ENCODE measurements at places on chromosomes 2 and 18.

- no peak for DNase-seq
- no peak overlapping the region for H3K4me3 ChIP-seq
- no peaks in the 10 kb centered on the region for H3K4me1 ChIP-seq
- no peaks in the 10 kb centered on the region for H3K27me3 ChIP-seq
- no peaks in the 10 kb centered on the region for H3K36me3 ChIP-seq
Measured at GRCh38 chr18:28459587-28459986, 282.7 kb upstream of the CDH2 start.

GRCh38 chr2:231530099-231531011 lies at the start of gene NMUR1:
Gene NMUR1 (minus strand): TSS chr2:231530445. CDS start chr2:231530361, 84 bp downstream.
- no peak for DNase-seq
- peaks cover 5% of the 10 kb centered on the region for H3K4me1 ChIP-seq
- no peaks in the 10 kb centered on the region for H3K27me3 ChIP-seq
- no peaks in the 10 kb centered on the region for H3K36me3 ChIP-seq

GRCh38 chr18:13570216-13570615 lies 156.1 kb downstream of the FAM210A start:
- peaks cover 50% of the 10 kb centered on the region for H3K4me1 ChIP-seq
- H3K27ac ChIP-seq, result no peak overlapping the region
- H3K27me3 ChIP-seq, result no peaks in the 10 kb centered on the region

- peak overlapping the region; percentile 37 for H3K4me3 ChIP-seq
- peak overlapping the region; percentile 71 for H3K27ac ChIP-seq
- DNase-seq, result no peak
- no peaks in the 10 kb centered on the region for H3K36me3 ChIP-seq
Measured at GRCh38 chr18:25164848-25165811, 186.8 kb downstream of the ZNF521 start.

GRCh38 chr2:120770641-120771040 lies 35.0 kb downstream of the GLI2 start:
- H3K27me3 ChIP-seq, result no peaks in the 10 kb centered on the region
- H3K36me3 ChIP-seq, result no peaks in the 10 kb centered on the region
- no peak overlapping the region for H3K4me3 ChIP-seq
- no peak for DNase-seq

GRCh38 chr18:9189491-9189890 lies 52.9 kb downstream of the ANKRD12 start:
- H3K4me1 ChIP-seq, result peaks cover 11% of the 10 kb centered on the region
- no peaks in the 10 kb centered on the region for H3K36me3 ChIP-seq
- no peak overlapping the region for H3K4me3 ChIP-seq
- no peak for DNase-seq
- no peaks in the 10 kb centered on the region for H3K27me3 ChIP-seq

GRCh38 chr2:107419191-107419590 lies 407.5 kb upstream of the RGPD4 start:
- no peaks in the 10 kb centered on the region for H3K36me3 ChIP-seq
- no peak for DNase-seq
- no peak overlapping the region for H3K27ac ChIP-seq
- no peaks in the 10 kb centered on the region for H3K27me3 ChIP-seq

DNA sequence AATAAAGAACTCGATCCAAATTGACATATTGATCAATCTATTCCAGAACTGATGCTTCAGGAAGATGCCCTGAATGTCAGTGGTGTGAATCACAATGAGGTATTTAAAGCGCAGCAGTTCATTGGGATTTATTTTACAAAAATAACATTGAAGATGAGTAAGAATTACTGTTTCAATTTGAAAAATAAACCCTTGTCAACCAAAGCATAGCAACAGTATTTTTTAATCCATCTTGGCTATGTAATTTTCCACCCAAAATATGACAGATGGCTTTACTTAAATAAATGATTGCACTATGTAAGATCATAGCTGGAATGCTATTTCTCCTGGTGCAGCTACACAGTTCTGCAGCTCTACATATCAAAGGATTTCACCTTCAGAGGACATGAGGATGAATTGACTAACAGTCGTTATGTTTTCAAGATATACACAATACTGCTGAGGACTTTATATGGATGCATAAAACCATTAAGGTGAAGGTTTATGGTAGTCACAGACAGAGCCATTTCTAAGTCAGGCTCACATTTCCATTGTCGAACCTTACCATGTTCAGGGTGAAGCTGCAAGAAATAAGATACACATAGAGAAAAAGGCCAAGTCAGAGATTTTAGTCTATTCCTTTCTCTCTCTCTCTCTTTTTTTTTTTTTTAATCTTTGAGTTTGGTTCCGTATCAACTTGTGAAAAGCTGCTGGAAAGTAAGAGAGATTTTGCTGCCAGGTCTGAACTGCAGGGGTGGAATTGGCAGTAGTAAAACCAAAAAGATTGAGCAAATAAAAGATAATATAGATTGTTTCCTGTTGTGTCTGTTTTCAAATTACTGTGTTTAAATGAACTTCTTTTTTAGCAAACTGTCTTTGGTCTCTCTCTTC lies 398.0 kb upstream of the CDH20 start:
- no peak overlapping the region for H3K27ac ChIP-seq
- H3K4me3 ChIP-seq, result no peak overlapping the region
- no peak for DNase-seq

DNA sequence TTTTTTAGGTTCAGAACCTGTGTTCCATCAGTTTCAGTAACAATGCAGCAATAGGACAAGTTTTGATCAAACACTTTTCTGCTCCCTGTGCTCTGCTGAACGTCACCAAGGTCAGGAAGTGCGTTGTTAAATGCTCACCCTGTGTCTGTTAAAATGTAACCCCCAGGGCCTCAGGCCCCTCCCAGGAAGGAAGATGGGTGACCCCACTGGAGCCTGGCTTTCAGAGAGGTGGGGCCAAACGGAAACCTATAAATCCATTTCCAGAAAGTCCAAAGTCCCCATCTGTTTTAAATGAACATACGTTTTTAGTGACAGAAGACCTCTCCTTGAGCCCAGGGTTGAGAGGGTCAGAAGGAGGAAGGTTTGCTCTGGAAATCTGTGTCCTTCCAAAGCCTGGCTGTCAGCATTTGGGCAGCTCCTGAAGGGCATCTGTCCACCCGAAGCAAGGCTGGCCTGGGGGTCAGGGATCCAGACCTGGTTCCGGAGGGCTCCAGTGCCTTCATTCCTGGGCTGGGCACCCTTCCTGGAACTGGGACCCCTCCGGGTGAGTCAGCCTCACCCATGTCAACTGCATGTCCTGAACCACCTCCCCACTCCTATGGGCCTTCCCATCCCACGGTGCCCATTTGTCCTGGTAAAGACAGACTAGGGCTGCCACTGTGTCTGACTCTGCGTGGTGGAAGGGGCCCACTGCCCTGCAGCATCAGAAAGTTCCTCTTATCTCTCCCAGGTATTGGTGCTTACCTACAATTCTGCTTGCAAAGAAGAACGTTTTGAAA lies 117.4 kb upstream of the COPS8 start:
- no peak overlapping the region for H3K27ac ChIP-seq
- no peaks in the 10 kb centered on the region for H3K36me3 ChIP-seq
- no peak overlapping the region for H3K4me3 ChIP-seq
- H3K27me3 ChIP-seq, result no peaks in the 10 kb centered on the region

GRCh38 chr2:37156071-37156856 lies 516 bp downstream of the EIF2AK2 start:
- DNase-seq, result no peak
- peaks cover 12% of the 10 kb centered on the region for H3K4me1 ChIP-seq
- H3K36me3 ChIP-seq, result no peaks in the 10 kb centered on the region
- H3K27me3 ChIP-seq, result no peaks in the 10 kb centered on the region

- H3K27me3 ChIP-seq, result no peaks in the 10 kb centered on the region
- no peaks in the 10 kb centered on the region for H3K36me3 ChIP-seq
- peaks cover 21% of the 10 kb centered on the region for H3K4me1 ChIP-seq
- DNase-seq, result peak; percentile 66
Measured at GRCh38 chr2:39494784-39495251, 57.7 kb upstream of the MAP4K3 start.

DNA sequence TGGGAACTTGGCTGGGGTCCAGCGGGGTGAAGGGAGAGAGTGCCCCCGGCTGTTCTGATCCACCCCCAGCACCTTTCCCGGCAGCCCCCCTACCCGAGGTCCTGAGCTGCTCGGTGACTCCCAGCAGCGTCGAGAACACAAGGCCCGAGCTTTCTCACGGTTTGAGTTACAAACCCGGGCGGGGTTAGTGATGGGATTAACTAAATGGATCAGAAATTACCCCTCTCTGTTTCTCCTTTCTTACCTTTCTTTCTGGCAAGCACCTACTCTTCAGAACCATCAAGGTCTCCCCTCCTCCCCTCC lies 139.4 kb upstream of the GPC1 start:
- no peak overlapping the region for H3K27ac ChIP-seq
- H3K4me1 ChIP-seq, result no peaks in the 10 kb centered on the region
- DNase-seq, result no peak
- H3K36me3 ChIP-seq, result no peaks in the 10 kb centered on the region
- H3K4me3 ChIP-seq, result no peak overlapping the region

DNA sequence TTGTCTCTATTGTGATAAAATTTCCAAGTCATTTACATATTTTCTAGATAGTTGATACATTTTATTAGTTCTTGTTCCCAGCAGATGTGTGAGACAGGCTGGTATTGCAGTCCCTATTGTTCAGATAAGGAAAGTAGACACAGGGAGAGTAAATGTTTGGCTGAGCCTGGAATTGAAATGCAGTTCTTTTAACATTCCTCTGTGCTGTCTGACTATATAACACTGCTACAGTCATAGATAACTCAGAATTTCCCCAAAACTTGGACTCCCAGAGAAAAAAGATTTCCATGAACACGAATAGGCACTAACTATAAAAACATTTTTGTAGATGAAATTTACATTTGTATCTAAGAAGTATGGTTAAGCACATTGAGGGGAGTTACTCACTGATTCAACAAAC lies 71.4 kb downstream of the PLCL1 start:
- H3K4me1 ChIP-seq, result no peaks in the 10 kb centered on the region
- no peak overlapping the region for H3K4me3 ChIP-seq

DNA sequence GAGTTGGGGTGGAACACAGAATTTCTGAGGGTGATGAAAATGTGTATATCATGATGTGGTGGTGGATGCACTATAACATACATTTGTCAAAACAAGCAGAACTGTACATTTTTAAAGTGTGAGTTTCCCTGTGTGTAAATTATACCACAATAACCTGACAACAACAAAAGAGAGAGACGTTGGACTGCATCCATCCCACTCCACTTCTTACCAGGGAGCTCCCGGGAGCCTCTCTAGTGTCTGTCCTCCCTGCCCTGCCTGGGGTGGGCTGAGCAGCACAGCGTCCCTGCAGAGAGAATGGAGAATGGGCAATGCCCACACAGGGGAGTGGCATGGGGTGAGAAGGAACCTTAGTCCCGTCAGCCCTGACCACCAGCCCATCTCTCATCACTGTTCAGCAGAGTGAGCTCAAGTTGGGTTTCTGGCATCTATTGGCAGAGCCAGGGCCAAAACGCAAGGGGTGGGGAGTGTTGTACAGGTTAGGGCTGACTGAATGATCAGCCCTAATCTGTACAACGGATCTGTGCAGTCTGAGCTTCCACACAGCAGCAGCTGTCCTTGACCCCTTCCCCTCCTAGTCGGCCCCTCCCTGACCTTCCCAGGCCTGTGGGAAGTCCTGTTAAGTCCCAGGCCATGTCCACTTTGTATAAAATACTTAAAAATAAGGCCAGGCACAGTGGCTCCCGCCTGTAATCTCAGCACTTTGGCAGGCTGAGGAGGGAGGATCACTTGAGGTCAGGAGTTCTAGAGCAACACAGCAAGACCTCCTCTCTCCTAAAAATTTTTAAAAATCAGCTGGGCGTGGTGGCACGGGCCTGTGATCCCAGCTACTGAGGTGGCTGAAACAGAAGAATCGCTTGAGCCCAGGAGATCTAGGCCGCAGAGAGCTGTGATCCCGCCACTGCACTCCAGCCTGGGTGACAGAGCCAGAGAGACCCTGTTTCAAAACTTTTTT lies 3.3 kb upstream of the PROC start:
- H3K27ac ChIP-seq, result no peak overlapping the region
- H3K4me3 ChIP-seq, result no peak overlapping the region
- no peaks in the 10 kb centered on the region for H3K36me3 ChIP-seq
- H3K4me1 ChIP-seq, result peaks cover 22% of the 10 kb centered on the region
- peaks cover 5% of the 10 kb centered on the region for H3K27me3 ChIP-seq
- no peak for DNase-seq

DNA sequence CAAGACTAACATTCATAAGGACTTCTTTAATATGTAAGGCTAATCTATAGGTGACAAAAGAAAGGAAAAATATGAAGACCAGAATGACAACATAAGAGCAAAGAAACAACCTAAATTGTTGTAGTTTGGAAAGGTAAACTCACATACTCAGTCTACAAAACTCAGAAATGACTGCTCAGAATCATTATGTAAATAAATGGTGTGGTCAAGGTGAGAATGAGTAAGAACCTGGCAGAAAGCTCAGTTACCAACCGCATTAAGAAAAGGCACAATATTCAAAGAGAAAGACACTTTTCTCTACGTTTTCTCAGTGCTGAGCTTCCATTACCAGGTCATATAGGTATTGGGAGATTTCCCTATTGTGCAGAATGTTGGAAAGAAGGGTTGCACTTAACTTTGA lies 15.8 kb downstream of the ATF2 start:
- H3K4me1 ChIP-seq, result peaks cover 18% of the 10 kb centered on the region
- no peak overlapping the region for H3K4me3 ChIP-seq
- no peak for DNase-seq

DNA sequence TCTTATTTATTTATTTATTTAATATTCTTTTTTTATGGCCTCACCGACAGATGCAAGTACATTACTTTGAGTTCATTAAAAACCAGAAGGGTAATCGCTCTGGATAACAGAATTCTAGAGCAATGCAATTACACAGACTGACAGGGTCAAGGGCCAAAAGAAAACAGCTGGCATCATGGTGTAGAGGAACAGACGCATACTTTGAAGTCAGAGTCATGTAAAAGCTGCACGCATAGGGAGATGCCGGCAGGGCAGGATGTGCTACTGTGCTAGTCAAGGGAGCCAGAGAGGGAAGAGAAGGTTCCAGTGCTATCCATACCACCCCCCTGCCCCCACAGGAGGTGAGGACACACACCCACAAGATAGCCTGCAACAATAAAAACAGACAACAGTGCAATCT lies 115.2 kb upstream of the TFCP2L1 start:
- peaks cover 39% of the 10 kb centered on the region for H3K36me3 ChIP-seq
- no peaks in the 10 kb centered on the region for H3K27me3 ChIP-seq
- no peak overlapping the region for H3K4me3 ChIP-seq
- H3K4me1 ChIP-seq, result no peaks in the 10 kb centered on the region
- no peak overlapping the region for H3K27ac ChIP-seq

- peaks cover 59% of the 10 kb centered on the region for H3K4me1 ChIP-seq
- H3K36me3 ChIP-seq, result no peaks in the 10 kb centered on the region
- no peaks in the 10 kb centered on the region for H3K27me3 ChIP-seq
Measured at GRCh38 chr18:13562494-13563029, 163.8 kb downstream of the FAM210A start.

- peaks cover 2% of the 10 kb centered on the region for H3K4me1 ChIP-seq
- no peaks in the 10 kb centered on the region for H3K27me3 ChIP-seq
- no peak overlapping the region for H3K4me3 ChIP-seq
- H3K27ac ChIP-seq, result no peak overlapping the region
- no peak for DNase-seq
Measured at GRCh38 chr2:190999949-191000665, 13.9 kb downstream of the STAT1 start.

DNA sequence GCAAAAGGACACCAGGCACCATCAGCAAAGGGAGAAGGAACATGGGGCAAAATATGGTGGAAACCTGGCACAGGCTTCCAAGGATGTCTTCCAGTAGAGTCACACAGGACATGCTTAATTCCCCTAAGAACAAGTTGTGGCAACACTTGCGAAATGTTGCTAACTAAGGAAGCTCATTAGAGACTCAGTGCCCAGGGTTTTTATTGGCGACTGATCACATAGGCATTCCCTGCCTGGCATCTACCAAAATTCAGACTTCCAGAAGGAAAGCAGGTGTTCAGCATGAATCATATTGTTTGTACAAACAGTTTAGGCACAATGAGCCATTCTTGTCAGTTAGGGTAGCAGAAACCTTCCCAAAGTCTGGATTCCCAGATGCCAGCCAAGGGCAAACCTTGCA lies 25.7 kb downstream of the SLC4A1AP start:
- H3K4me1 ChIP-seq, result no peaks in the 10 kb centered on the region
- DNase-seq, result no peak
- H3K27ac ChIP-seq, result no peak overlapping the region

Measured in GM12878 (cell line).